ENCODE measurements at places on chromosomes 16 and 17.
A peak's percentile ranks its signal among the peaks of the same experiment; 100 is the strongest.

GRCh38 chr17:57527221-57528057 lies 217.7 kb downstream of the CCDC182 start:
- DNase-seq = no peak

GRCh38 chr17:76410328-76410965 lies 26.0 kb downstream of the SPHK1 start:
- DNase-seq = no peak

DNA sequence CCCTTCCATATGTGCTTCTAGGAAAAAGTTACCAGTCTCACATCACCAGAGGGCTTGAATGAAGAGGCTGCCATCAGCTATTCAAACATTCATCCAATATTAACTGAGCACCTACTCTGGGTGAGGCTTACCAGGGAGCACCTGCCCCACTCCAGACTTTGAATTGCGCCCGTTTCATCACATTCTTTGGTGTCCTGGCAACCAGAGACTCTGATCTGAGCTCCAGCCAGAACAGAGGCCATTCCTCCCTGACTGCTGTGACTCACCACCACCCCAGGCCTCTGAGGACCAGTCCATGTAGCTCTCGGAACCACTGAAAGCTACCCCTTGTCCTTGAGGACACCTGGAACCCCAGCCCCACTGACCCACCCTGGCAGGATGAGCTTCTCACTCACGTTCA lies at the start of gene C16orf96:
Gene C16orf96 (plus strand): TSS at position 229 of the 400 bp plus-strand sequence. CDS start 150 bp downstream, at position 379.
- DNase-seq = no peak

GRCh38 chr16:19094542-19095365 lies 19.0 kb upstream of the ITPRIPL2 start:
- no peak for DNase-seq

GRCh38 chr16:29899516-29900101 lies at the start of gene SEZ6L2:
SEZ6L2 (minus strand) TSS chr16:29899550; CDS start chr16:29899019, 531 bp downstream.
- peak; percentile 65 for DNase-seq

DNA sequence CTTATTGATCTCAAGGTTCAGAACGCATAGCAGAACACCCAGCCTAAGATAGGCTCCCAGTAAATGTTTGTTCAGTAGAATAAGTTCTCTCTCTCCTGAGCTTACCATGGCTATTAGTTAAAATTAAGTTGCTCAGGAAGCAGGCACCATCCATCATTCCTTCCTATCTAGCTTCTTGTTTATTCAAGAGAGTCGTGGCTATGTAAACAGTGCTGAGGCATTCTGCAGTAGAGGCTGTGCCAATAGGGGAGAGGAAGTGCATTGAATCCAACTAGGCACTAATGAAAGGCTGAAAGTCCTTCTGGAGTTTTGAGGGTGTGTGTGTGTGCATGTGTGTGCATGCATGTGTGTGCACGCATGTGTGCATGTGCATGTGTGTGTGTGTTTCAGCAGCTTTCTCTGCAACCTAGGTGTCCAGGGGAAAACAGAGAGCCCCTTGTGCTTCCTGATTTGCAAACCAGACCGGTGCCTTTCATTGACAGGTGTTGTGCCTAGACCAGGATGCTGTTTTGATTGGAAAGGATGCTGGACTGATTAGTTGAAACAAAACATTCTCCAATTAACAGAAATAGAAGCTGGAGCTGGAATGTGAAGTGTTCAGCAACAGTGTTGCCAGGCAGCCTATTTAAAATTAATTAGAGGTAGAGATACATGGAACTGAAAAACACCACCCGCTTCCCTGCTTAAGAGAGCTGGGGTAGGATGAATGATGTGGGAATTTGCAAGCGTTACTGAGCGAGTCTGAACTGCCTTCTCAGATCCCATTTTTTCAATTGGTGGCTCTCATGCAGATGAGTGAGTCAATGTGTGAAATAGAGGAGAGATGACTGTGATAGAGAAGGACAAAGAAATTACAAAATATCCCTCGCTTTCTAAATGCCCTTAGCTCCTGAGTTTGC lies 103.3 kb upstream of the CLEC3A start:
- no peak for DNase-seq

DNA sequence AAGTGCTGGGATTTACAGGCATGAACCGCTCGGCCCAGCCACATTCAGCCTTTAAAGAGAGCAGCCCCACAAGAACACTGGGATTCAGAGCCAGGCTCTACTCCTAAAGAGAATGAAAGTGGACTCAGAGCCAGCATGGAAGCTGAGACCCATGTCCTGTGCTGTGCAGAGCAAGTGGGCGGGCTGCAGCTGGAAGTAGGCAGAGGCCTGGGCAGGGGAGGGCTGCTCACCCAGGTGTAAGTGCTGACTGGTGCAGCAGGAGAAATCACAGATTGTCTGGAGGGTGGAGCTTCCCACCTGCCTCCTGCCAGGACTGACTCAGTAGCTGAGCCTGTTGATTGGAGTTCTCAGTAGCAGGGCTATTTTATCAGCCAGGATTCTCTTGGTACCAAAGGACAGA lies 178.7 kb downstream of the KATNIP start:
- no peak for DNase-seq

DNA sequence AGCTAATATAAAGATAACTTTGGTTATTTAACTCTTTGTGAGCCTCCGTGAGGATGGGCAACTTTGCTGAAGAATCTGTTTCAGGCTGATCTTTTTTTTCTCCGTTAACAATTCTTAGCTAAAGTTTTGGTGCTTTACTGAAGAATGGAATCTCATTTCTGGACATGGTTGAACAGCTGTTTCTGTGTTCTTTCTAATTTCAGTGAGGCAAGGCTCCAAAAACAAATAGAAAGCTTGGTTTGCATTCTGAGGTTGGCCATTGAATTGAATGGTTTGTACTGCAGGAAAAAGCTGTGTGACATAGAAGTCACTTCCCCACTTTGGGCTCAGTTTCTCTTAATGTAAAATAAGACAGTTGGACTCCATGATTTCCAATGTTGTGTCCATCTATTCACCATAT lies 22.3 kb upstream of the HLF start:
- no peak for DNase-seq
